ENCODE measurements at places on chromosomes 2 and 18.

DNA sequence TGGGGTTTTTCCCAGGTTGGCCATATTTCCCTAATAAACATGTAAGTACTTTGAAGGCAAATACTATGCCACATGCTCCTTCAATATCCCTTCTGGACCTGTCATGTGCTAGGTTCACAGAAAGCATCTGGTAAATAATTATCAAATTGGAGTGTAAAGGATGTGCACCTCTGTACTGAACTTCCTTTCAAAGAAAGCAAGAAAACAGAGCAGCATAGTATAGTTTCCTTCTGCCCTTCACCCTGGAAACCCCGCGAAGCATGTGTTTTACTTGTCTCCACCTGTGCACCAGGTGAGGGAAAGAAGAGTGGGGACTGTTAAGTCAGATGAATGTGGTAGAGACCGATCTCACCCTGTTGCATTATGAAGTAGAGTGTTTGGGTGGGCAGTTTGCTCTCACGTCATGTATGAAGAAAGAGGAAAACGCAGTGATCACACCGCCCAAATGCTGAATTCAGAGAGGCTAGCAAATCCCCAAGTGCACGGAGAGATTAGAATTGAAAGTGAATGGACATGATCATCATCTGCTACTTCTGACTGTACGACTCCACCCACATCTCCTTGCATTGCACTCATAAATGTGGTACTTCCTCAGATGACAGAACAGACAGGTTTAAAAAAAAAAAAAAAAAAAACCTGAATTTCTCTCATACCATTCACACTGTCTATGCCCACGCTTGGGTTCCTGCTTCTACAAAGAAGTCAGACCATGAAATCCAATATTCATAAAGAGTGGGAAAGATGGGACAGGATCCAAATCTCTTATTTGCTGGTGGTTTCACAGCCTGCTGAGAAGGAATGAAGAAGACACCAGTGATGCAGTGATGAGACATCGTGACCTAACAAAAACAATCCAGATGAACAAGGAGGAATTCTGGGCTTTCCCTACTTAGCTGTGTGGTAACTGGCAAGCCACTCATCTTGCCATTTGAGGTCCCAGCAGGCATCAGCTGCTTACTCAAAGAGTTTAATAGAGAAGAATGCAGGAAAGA, 448.6 kb downstream of the BCL11A start:
- ATAC-seq = no peak

GRCh38 chr2:216415541-216415940, 3.3 kb downstream of the SMARCAL1 start:
- ATAC-seq = no peak

- ATAC-seq = peak; percentile 47
Observed at GRCh38 chr2:127175041-127175721, 44.9 kb downstream of the CYP27C1 start.

DNA sequence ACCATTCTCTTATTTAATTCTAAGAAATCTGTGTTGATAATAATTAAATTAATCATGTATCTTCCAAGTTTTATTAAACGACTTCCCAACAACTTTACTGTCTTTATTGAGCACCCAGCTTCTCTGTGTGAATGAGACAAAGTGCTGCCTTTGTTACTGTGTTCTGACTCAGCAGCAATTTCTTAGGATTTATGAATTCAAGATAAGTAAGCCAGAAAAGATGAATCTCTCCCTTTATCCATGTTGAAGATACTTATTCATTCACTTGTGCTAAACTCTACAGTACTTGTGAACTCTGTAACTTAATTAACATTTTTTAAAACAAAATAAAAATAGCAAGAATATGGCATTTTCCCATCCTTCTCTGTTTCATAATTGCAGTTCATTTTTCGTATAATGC, 1403.3 kb upstream of the DDX18 start:
- ATAC-seq = no peak

GRCh38 chr18:5061785-5062184, 135.3 kb downstream of the AKAIN1 start:
- no peak for ATAC-seq

- peak; percentile 82 for ATAC-seq
Observed at GRCh38 chr2:24121469-24121868, 1.7 kb downstream of the PFN4 start.

DNA sequence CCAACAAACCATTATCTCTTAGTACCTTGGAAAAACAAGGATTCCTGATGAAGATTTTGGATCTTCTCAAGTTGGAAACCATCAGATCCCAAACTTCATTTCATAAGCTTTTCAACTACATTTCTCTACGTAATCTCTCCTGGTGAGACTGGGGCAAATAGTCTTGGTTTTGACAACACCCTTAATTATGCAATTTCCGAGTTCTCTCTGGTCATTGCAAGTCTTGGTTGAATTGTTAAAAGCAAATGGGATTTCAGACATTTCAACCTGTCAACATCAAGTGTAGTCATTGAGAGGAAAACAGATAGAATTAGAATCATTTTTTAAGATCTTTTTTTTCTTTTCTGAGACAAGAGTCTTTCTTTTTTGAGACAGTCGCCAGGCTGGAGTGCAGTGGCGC, 26.2 kb downstream of the KLF7 start:
- no peak for ATAC-seq

- ATAC-seq = no peak
Observed at GRCh38 chr18:2526329-2526728, 45.0 kb downstream of the METTL4 start.

DNA sequence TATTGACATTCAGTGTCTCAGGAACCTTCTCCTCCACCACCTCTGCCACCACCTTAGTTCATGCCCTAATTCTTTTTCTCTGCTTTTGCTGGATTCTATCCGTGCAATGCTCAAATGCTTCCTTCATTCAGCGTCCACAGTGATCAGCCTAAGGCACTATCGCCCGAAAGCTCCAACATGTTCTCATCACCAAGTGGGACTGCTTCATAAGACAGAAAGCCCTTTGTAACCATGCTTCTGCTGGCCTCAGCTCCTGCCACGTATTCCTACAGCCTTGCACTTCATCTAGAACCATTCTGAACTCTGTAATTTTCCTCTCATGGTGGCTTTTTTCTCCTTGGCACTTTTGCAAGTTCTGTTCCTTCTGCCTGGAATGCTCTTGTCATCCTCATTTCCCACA, 222.9 kb downstream of the HNMT start:
- no peak for ATAC-seq

GRCh38 chr18:28175150-28175929, 1.6 kb downstream of the CDH2 start:
- ATAC-seq = peak; percentile 59

GRCh38 chr2:231680285-231680991, 27.9 kb upstream of the PTMA start:
- no peak for ATAC-seq

DNA sequence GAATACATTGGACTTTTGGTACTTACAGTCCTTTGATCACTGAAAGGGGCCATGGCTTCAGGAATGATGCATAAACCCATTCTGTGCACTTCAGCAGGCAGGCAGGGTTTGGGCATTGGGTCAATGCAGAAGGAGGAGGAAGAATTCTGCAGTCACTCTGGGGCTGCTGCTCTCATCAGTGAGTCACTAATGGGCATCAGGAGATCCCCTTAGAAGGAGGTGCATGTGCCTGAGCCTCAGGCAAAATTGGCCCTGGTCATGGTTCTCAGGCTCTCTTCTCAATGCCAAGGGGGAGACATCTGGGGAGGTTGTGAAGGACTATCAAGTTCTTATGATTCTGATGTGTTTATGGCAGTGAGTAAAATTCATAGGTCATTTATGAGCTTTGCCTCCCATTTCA, 52.0 kb upstream of the TNP1 start:
- 0 out of 3 replicates have a peak, but pooled peaks have one; percentile 22 for ATAC-seq

- no peak for ATAC-seq
Observed at GRCh38 chr18:22558945-22559385, 141.2 kb upstream of the CTAGE1 start.

- no peak for ATAC-seq
Observed at GRCh38 chr2:137921105-137921880, 43.0 kb upstream of the HNMT start.

- no peak for ATAC-seq
Observed at GRCh38 chr2:107663632-107664031, 163.1 kb upstream of the RGPD4 start.

- no peak for ATAC-seq
Observed at GRCh38 chr2:96649342-96649741, 6.8 kb downstream of the FER1L5 start.

GRCh38 chr18:78778651-78779050, 201.0 kb upstream of the SALL3 start:
- ATAC-seq = no peak

DNA sequence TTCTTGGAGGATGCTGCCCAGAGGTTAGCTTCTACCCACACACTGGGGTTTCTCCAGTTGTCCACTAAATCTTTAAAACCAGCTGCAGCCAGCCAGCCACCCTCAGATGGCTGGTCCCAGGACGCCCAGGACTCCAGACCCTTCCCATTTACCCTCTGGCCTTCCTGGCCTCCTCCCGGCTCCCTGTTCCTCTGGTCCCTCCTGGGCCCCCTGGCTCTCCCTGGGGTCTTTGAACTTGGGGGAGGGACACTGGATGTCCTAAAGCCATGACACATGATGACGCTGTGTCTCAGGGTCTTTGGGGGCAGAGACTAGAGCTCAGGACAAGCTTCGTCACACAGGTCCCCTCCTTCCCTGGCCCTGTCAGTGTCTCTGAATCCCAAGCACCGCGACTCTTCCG, 201.1 kb upstream of the HDAC4 start:
- no peak for ATAC-seq

GRCh38 chr2:98488252-98488651, 43.6 kb downstream of the INPP4A start:
- no peak for ATAC-seq

DNA sequence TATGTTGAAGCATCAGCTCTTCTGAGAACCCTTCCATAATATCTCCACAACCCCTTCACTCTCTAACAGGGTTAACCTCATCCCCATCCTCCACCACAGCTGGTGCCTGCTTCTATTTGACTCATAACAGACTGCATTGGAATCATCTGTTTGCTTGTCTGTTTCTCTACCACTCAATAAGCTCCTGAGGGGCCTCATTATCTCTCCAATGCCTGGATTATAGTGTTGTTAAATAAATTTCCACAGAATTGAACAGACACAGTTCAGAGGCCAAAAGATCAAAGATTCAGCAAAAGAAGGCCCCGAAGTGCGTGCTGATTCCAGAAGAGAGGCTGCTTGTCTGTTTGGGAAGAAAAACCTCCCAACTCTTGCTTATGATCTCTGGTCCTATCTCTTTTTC, 33.7 kb upstream of the FAM98A start:
- no peak for ATAC-seq

Data from SK-N-SH treated with all-trans-retinoic acid at 6 μM for 48 hours (cell line).